ENCODE measurements at places on chromosomes 13 and 19.
A peak's percentile ranks its signal among the peaks of the same experiment; 100 is the strongest.

DNA sequence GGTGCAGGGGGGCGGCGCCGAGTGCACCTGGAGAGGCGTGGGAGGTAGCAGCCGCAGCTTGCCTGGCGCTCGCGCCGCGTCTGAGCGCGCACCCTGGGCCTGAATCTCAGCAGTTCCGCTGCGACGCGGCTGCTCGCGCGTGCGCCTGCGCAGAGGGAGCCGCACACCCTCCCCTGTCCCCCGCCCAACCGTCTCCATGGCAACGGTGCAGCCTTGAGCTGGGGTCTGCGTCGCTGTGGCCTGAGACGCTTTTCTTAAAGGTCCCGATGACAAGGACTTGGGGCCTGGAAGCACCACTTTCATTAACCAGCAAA is at the start of gene PNMA8B:
TSS of gene PNMA8B (minus strand) at position 82 of the 314 bp plus-strand sequence. CDS start 402 bp downstream, outside the sequence.
- DNase-seq = no peak

GRCh38 chr13:112062571-112063570 is 4.1 kb upstream of the SOX1 start:
- DNase-seq = no peak

GRCh38 chr13:68124437-68125086 is 894.4 kb upstream of the PCDH9 start:
- DNase-seq = no peak

GRCh38 chr13:33172911-33173310 is 112.6 kb downstream of the STARD13 start:
- DNase-seq = no peak

DNA sequence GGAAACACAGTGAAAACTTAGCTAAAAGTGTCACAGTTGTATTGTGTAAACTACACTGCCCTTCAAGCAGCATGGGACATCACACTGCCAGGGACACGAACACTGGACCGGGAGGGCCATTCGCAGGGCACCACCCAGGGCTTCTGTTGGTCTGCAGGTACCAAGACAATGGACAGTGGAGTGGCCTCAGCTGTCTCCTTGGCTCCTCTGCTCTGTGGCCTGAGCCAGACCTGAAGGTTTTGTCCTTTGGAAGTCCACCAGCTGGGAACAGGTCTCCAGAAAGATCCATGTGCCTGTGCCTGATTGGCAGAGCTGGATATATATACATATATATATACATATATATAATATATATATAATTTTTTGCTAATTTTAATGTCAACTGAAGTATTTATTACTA is 149.8 kb downstream of the ZNF536 start:
- DNase-seq = no peak

- no peak for DNase-seq
Observed at GRCh38 chr13:52165411-52165810, 6.0 kb upstream of the NEK3 start.

- no peak for DNase-seq
Observed at GRCh38 chr13:36612230-36612629, 61.6 kb upstream of the SERTM1 start.

DNA sequence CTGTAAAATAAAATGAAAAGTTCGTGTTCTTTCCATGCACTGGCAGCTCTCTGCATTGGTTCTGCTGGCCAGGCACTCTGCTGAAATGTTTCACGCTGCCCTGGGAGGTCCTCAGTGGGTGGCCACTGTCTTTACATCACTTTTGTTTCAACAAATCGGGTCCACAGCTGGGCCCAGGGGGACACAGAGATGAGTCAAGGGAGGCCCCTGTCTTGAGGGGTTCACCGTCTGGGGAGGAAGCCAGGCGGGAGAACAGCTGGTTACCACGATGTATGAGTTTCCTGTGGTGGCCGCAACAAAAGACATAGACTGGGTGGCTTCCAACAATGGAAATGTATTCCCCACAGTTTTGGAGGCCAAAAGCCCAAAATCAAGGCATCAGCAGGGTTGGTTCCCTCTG is 5.1 kb upstream of the KLF2 start:
- DNase-seq = no peak

GRCh38 chr19:17001603-17002183 is 24.9 kb downstream of the CPAMD8 start:
- DNase-seq = no peak

DNA sequence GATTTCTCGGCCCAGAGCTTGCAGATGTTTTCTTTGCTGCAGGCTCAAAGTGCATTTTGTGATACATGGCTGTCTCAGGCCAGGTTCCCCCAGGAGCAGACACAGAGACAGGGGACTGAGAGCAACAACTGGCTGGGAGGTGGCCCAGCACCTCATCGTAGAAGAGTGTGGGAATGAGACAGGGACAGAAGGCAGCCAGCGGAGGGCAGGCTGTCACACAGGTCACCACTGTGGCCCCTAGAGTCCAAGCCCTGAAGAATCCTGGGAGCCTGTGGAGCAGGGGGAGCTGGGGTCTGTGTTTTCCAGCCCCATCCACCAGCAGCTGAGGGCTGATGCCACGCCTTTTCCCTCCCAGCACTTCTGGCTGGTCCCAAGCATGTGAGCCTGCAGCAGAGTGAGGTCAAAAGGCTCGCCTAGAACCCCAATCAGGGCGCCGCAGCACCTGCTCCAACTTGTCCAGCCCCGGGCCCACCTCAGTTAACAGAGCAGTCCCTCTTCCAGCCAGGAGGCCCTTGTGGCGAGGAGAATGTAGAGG is 723.8 kb downstream of the UQCRFS1 start:
- DNase-seq = no peak

DNA sequence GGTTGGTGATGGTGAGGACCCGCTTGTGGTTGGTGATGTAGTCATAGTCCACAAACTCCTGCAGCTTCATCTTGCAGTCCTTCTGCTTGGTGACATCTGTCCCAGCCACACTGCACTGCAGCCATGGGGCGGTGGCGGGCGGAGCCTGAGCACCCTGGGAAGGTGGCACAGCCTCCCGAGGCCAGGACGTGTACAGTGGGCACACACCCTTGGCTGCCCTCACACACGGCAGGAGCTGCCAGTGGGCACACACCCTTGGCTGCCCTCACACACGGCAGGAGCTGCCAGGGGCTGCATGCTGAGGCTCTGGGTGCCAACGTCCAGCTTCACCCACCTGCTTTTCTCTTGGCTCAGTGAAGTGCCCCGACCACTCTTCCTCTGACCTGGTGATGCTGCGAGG is 128.7 kb downstream of the TUBA3C start:
- no peak for DNase-seq

DNA sequence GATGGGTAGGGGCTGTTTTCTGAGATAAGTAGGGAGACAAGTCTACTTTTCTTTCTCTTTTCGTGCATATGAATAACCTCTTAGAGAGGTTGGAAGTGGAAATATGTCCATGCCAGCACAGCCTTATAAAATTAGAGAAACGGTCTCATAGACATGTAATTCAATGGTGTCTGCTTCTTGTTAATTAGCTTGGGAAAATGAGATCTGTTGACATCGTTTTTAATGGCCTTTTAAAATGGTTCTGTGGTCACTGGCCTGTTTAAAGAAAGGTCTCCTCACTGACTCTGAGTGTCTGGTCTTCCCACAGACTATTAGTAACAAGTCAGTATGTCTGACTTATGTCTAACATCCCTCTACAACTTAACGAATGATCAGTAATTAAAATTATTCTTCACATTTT is 487.1 kb downstream of the SLITRK6 start:
- DNase-seq = no peak

DNA sequence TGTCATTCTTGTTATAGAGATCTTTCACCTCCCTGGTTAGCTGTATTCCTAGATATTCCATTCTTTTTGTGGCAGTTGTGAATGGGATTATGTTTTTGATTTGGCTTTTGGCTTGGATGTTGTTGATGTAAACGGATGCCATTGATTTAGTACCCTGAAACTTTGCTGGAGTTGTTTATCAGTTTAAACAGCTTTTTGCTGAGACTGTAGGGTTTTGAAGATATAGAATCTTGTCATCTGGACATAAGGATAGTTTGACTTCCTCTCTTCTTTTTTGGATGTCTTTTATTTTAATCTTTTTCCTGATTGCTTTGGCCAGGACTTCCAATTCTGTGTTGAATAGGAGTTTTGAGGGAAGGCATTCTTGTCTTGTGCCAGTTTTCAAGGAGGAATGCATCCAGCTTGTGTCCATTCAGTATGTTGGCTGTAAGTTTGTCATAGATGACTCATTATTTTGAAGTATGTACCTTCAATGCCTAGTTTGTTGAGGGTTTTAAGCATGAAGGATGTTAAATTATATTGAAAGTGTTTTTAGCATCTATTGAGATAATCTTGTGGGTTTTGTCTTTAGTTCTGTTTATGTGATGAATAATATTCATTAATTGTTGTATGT is 16.8 kb downstream of the ZNF431 start:
- no peak for DNase-seq

GRCh38 chr19:51751655-51752054 is at the start of gene FPR1:
Gene FPR1 (minus strand): TSS chr19:51751878. CDS start chr19:51746994, 4,884 bp downstream.
- peak; percentile 95 for DNase-seq

DNA sequence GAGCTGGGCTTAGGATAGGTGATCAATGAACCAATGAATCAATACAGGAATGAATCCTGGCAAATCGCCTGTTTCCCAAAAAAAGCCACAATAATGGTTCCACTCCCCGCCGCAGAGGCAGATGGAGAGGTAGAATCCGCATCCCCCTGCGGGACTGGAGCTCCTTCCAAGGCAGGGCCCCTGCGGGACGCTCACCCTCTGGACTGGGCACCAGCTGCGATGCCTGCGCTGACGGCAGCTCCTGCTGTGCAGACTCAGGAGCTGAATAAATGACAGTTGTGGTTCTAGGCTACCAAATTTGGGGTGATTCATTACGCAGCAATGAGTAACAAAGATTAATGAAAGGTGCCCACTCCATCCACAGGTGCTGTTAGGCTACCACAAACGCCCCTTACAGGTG is 8.8 kb upstream of the CDC34 start:
- DNase-seq = no peak

GRCh38 chr13:20721454-20722357 is 18.2 kb downstream of the IL17D start:
- DNase-seq = no peak

- DNase-seq = no peak
Observed at GRCh38 chr19:1435378-1435989, 2.7 kb upstream of the RPS15 start.

- DNase-seq = peak; percentile 90
Observed at GRCh38 chr19:35549174-35549788, 3.9 kb downstream of the TMEM147 start.

- DNase-seq = no peak
Observed at GRCh38 chr13:99316657-99317256, 9.6 kb upstream of the GPR183 start.

- no peak for DNase-seq
Observed at GRCh38 chr13:29749401-29750182, 100.8 kb downstream of the UBL3 start.

DNA sequence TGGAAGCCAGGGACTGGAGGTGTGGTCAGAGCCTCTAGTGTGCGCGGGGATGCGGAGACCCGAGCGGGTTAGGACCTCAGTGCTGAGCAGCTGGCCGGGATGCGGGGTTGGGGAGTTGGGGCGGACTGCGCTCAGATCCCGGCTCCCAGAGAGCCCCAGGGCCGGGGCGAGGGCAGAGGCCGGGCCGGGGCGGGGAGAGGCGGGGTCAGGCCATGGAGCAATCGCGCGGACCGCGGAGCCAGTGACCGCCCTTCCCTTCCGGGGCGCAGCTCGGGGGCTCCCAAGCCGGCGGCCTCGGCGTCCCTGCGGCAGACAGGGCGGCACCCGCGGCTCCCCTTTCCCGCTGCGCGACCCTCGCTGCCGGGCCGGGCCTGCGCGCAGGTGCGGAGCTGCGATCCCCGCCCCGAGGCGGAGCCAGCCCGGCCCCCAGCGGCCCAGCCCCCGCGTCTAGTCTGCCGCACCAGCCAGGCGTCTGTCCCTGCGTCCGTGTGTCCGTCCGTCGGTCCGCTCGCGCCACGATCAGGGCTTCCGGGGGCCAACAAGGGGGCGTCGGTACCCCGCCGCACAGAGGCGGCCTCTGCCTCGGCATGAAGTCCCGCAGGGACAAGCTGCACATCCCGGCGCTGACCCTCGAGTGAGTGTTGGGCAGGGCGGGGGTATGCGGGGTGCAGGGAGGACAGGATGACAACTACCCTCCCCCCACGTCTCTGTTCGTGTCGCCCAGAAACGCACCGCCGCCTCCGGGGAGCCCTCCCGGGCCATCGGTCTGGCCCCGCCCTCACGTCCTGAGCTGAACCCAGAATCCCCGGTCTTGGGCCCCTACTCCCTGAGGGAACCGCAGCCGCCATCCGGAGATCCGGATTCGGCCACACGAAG is 12.4 kb downstream of the MAST3 start:
- peak; percentile 78 for DNase-seq

DNA sequence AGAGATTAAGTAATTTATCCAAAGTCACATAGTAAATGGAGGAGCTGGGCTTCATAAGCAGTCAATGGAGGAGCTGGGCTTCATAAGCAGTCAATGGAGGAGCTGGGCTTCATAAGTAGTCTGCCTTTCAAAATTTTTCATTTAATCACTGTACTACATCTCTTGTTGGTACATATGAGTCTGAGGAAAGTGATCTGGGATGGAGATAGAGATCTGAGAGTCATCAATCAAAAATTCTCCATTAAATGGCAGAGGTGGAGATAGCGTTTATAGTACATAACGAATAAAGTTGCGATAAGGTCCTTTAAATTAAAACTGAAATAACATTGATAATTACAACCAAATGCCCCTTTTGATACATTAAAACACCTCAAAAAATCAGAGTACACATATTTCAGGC is 189.3 kb downstream of the KLF5 start:
- no peak for DNase-seq

DNA sequence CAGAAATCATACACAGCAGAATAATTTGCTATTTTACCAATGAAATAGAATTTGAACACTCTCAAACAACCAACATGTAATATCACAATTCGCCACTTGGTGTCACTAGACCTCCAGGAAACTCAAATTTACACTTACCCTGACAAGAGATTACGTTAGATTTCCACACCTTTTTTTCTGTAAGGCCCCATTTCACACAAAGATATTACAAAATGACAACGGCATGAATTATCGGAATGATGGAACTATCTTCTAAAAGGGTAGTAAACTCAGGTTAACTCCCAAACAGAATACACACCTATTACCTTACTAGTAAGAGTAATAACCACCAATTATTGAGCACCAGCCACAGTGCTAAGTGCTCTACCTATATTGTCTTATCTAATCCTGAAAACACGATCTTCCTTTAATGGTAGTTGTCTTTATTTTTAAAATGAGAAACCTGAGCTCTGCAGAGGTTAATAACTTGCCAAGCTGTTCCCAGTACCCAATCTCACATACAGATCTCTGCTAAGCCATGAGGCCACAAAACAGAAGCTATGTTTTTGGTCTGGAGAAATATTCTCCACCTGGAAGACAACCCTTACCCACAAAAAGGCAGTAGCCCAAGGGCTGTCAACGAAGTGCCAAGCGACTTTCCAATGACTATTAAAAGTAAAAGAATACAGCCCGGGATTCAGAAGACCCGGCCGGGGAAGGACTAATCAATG is 152.4 kb downstream of the DCLK1 start:
- DNase-seq = peak; percentile 83

DNA sequence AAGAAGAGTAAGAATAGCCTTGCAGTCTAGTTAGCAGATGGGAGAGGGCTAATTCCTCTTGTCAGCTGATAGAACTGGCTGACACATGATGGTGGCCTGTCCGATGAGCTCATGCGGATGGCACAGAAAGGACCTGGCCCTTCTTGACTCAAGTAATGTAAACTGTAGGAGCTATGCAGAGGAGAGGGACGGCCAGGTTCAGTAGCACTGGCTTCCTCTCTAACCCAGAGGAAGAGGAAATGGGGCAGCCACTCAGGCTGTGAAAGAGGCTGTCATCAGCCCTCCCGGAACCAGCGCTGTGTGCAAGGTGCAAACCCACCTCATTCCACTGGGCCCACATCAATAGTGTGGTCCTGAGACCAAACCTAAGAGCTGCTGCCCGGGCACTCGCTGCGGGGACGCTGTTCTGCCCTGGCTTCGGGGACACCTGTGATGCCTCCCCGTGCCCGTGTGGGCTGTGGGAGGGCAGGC is 30.8 kb upstream of the USE1 start:
- no peak for DNase-seq

All from Karpas-422 (cell line).